ENCODE measurements at places on chromosomes 16 and 17. TPM values are rescaled to one million over a fixed set of nuclear protein-coding genes. Genes with fewer than 3 reads are reported as not detected.

DNA sequence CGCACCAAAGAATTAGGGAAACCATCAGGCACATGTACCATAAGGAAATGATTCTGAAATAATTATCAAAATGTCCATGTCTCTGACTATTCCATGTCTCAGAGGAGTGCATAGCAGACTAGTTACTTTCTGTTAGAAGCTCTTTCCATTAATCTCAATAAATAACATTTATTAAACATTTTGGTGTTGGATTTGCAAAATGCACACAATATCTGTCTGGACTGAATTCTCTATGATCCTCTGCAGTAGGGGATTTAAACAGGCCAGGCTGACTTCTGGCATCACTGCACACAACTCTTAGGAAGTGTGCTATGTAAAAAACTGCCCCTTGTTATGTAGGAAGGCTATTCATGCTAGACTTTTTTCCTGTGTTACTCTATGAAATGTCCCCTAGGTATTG lies 283.3 kb upstream of the CDH5 start:
- no peak for DNase-seq

The PPM1E gene
- not detected for total RNA-seq

- no peak for DNase-seq
Observed at GRCh38 chr16:70551788-70552187, 28.2 kb downstream of the SF3B3 start.

DNA sequence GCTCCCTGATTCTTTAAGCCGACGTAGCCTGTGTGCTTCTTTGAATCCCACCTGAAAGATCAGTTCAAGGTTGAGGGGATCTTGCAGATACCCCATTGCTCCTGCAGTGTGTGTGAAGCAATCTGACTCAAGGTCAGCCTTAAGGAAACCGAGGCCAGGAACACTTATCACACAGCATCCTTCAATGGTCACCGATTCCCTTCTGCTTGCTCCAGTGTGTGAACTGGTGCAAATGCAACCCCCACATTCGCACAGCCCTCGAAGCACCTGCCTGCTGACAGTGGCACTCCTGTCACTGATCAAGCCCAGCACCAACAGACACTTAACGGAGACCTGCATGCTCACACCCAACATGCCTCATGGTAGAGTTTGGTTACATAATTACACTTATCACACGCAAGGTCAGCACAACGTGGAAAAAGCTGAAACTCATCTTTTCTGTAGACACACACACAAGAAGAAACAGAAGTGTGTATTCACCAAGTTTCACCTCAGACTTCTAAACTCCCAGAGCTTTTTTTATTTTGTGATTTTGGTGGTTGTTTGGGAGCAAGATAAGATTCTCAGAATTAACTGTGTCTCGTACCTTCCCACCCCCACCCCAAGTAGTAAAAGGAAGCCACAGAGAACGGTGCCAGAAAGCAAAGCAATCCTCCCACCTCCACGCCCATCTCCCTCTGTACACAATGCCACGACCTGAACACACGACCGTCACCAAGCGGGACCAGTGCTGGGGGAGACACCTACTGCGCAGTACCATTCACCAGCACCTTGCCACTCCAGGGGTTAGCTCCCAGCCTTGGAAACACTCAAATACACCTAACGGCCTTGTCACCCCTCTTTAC lies 37.2 kb downstream of the LITAFD start:
- DNase-seq = no peak

The CHTF18 gene
- total RNA-seq = 73.2 TPM

Measured in T-cell (primary cell).